Umbilical cord (tissue), 2 donors: ENCODE measurements at places on chromosomes 13 and 19.

- DNase-seq: peak; percentile 13
Measured at GRCh38 chr13:96771486-96772367, 222.5 kb downstream of the OXGR1 start.

GRCh38 chr13:75566658-75567057 is 17.1 kb downstream of the UCHL3 start:
- peak; percentile 19 for DNase-seq

DNA sequence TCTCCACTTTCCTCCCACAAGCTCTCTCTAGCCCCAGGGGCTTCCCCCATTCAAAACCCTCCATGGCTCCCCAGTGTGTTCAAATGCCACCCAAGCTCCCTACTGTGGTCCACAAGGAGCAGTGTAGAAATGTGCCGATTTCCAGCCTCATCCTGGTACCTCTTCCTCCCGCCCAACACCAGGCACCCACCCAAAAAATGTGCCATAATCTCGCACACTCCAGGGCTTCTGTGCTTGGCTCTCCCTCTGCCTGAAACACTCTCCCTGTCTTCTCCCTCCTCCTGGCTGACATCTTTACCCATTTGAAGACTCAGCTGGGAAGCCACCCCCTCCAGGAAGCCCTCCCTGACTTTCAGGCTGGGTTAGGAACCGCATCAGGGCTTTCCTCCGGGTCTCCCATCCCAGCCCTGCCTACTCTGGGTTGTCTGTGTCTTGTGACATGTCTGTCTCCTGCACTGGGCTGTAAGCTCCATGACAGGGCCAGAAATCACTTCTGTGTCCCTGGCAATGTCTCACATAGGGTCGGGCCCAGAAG is 16.6 kb upstream of the MEIS3 start:
- no peak for DNase-seq

DNA sequence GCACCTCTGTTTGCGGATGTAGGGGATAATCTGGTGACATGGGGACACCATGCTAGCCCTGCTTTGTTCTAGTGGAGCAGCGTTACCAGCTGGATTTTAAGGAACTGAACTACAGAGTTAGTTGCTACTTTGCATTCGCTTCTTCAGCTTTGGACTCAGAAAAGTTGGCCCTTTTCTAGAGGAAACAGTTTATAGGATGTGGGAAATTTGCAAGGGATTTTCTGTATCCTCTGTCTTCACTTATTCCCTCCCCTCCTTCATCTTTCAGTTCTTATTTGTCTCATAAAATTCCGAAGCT is 2.1 kb downstream of the GATAD2A start:
- no peak for DNase-seq

GRCh38 chr13:75512253-75512652 is 25.4 kb downstream of the COMMD6 start:
- peak; percentile 30 for DNase-seq

GRCh38 chr19:14814982-14815652 is 19.9 kb downstream of the OR7A5 start:
- no peak for DNase-seq

- DNase-seq: peak; percentile 15
Measured at GRCh38 chr13:96544957-96545356, 449.3 kb downstream of the OXGR1 start.

- no peak for DNase-seq
Measured at GRCh38 chr19:492091-492531, 4.2 kb upstream of the MADCAM1 start.

DNA sequence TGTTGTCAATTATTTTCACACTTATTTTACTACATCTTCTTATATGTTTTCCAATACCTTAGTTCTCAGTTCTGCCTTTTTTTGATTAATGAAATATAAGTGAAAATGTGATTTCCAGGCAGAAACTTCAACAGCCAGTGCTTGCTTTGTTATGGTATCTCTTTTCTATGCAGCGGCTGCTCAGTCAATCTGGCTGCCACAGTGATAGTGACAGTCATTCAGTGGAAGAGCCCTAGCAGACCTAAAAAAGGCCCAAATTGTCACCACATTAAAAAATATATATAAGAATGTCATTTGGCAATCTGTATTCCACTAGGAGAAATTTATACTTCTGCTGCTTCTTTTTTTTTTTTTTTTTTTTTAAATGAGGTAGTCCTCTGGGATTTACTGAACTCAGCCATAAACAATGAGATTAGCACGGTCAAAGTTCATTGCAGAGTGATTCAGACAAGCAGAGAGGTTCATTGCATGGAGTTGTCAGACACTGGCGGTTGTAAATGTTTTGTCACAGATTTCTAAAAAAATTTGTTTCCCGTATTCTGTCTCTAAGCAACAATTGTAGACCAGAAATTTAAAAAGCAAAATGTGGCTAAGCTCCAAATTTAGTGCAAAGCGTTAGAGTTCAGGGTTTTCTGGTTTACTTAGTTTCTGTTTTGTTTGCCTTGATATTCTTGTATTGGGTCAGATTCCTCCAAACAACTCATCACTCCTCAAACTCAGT is 94.7 kb upstream of the PRR20A start:
- DNase-seq: no peak

GRCh38 chr19:49148784-49149651 is 6.2 kb downstream of the HRC start:
- peak; percentile 99 for DNase-seq

DNA sequence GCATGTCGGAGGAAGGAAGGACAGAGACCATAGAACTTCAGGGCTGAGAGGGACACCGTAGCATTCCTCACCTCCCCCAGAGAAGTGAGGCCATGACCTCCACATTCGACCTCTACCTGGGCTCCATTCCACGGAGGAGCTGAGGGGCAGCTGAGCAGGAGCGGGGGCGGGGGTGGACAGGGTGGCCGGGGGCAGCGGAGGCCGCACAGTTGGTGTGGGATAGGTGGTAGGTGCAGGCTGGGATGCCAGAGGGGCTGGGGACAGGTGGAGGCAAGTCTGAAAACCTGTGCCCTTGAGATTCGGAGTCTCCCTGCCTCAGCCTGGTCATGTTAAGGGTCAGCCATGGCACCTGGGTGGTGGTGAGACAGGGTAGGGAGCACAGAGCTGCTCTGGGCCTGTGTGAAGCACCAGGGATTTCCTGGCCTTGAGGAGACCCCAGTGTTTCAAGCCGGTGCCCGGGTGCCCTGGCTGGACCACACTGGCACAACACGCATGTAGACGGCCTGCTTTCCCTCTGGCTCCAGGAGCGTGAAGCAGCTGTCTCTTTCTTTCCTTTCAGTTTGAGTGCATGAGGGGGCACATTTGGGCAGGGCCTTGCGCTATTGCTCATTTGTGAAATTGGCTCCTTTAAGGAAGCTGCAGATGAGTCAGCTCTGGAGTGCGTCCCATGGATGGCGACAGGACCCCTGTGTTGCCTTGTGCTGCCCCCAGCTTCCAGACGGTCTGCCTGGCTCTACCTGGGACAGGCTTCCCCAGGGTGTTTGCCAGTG is 51.8 kb downstream of the TSSK6 start:
- DNase-seq: peak; percentile 55

DNA sequence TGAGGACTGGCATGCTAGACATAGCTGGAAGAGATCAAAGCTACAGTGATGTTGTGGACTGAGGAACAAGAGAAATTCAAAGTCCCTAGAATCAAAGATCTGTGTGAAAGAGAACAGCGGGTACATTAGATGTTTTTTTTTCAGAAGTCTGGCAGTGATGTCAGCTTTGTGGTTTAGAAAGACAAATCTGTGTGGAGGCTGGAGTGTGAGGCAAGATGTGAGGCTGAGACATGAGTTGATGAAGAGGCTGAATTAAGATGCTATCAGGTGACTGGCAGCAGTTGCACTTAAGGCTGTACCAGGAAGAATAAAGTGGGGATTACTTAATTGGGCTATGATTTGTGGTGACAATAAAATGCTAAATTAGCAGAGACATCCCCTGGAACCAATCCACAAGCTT is 46.5 kb downstream of the DNAJC3 start:
- no peak for DNase-seq

DNA sequence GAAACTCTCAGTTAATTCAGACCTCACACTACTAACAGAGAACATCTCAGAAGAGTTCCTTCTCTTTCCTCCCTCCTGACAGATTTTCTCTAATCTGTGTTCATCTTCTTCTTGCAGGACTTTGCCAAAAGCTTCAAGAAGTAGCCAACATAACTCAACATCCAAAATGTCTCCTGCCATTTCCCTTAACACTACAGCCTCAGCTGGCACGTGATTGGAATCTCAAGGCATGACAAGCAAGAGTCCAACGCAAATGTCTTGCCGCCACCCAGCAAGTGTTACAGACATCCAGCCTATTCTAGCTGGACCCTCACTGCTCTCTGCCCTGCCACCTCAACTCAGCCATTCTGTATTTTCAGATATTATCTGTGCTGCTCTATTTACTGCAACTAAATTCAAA is 135.1 kb downstream of the DNAJC15 start:
- DNase-seq: no peak

DNA sequence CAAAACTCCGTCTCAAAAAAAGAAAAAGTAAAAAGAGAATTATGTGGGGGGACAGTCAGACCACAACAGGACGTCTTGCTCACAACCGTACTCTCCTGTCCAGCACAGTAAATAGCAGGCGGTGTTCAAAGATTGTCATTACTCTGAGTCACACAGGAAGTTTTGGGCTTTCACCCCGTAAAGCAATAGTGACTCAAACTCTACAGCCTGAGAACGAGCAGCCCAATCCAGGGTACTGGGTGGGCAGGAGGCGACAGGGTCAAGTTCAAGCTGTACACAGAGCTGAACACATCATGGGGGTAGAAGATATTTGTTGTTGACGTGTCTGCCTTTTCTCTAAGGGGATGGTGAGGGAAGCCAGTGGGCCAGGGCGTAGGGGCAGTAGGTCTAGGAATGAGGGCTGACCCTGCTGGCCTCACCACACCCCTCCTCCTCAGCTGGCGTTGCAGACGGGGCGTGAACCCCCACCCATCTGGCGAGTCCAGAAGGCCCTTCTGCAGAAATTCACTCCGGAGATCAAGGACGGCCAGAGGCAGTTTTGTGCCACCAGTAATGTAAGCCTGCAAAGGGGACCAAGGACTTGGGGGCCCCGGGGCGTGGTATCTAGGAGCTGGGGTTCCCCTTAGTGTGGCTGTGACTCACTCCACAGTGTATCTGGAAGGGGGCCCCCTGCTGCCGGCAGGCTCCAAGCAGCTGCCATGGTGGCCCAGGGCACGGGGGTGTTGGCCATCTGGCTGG is 23.3 kb downstream of the PRR12 start:
- no peak for DNase-seq

DNA sequence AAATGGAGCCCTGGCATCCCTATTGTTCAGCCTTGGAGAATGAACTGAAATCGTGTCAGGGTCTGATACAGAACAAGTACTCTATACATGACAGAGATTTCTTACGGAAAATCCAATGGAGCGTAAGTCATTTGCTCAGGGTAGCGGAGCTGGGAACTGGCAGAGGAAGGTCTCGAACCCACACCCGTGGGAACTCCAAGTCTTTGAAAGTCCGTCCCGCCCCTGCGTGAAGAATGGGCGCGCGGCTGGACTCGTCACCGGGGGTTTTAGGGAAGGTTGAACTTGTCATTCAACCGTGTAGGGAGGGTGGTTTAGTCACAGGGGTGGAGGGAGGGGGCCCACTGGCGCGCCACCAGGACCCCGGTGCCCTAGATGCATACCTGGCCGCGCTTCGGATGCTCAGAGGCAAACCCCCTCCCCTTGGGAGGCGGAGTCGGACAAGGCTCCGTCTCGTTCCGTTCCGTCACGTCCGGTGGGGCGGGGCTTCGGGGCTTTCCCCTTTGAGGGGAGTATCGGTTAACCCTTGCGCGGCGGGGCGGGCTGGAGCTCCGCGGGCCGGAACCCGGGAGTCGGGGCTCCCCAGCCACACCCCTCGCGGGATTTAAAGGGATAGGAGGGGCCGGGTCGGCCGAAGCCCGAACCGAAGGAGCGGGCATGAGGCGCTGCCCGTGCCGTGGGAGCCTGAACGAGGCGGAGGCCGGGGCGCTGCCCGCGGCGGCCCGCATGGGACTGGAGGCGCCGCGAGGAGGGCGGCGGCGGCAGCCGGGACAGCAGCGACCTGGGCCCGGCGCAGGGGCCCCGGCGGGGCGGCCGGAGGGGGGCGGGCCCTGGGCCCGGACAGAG is at the start of the genes COQ8B and ITPKC:
Gene COQ8B (minus strand): TSS at position 405 of the 843 bp plus-strand sequence. CDS start 2,254 bp downstream, outside the sequence.
Gene ITPKC (plus strand): TSS at position 631 of the 843 bp plus-strand sequence. CDS start 24 bp downstream, at position 655.
- DNase-seq: peak; percentile 100

- no peak for DNase-seq
Measured at GRCh38 chr19:35585848-35586247, at the start of gene PMIS2. TSS of gene PMIS2 (plus strand) at chr19:35586173. CDS start at chr19:35586260, 87 bp downstream.

- no peak for DNase-seq
Measured at GRCh38 chr19:1206150-1206863, 729 bp downstream of the STK11 start.

- no peak for DNase-seq
Measured at GRCh38 chr19:11377756-11378155, 3.3 kb downstream of the SWSAP1 start.

DNA sequence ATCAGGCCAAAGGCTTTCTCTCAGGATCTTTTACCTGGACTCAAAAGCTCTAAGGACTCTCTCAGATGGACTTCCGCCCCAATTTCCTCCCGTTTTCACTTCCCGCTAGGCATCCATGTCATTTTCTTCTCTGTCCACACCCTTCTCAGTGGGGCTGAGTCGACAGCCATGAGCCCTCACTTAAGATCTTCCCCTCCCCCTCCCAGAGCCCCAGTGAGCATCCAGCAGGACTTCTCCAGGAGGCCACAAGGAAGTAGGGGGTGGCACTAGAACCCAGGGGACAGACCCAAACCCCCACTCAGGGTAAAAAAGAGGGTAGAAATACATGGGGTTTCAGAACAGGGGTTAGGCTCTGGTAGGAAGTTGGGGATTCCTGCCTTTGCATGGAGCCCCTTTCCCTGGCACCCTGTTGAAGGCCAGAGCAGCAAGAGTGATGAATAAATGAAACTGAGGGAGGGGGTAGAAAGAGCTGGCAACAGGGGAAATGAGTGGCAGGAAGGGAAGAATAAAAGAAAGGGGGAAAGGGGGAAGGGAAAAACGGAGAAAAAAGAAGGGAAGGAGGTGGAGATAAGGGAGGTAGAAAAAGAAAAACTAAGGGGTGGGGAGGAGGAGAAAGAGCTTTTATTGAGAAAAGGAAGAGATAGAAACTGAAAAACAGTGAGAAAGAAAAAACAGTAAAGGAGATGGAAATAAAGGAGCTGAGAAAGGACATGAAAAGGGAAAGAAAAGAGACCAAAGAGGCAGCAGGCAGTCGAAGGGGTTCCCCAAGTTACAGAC is 42.3 kb downstream of the DEDD2 start:
- no peak for DNase-seq

DNA sequence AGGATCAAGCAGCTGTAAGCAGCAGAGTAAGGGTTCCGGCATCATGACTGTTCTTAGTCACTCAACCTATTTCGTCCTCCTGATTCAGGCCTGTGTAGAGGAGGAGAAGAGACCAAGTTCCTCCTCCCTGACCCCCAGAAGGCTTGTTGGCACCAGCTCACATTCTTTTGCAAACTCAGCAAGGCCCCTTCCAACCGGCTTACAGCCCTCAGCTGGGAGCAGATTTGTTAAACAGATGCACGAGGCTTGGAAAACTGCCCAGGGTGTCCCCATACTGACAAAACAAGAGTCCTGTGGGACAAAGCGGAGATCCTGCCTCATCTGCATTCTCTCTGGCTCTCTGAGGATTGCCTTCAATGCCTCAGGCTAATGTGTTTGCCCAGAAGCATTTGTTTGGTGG is 113.2 kb upstream of the SOX21 start:
- peak; percentile 68 for DNase-seq

DNA sequence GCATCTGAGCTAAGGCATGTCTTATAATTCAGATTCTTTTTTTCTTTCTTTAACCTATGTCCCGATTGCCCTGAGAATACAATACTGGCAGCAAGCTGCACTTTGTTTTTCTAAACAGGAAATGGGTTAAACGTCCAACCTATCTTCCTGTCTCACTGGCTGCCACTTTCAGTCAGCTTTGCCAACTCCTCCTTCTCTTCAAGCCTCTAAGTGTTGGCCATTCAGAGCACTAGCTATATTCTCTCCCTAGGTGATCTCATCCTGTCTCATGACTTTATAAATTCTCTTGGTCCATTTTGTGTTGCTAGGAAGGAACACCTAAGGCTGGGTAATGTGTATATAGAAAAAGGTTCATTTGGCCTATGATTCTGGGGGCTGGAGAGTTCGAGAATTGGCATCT is 109.5 kb upstream of the TSC22D1 start:
- no peak for DNase-seq
